ENCODE measurements at places on chromosomes 2 and 18.

GRCh38 chr2:239731422-239731821 is 293.7 kb downstream of the NDUFA10 start:
- no peak for DNase-seq

GRCh38 chr2:235050980-235051351 is 99.1 kb downstream of the SH3BP4 start:
- DNase-seq = peak; percentile 97

DNA sequence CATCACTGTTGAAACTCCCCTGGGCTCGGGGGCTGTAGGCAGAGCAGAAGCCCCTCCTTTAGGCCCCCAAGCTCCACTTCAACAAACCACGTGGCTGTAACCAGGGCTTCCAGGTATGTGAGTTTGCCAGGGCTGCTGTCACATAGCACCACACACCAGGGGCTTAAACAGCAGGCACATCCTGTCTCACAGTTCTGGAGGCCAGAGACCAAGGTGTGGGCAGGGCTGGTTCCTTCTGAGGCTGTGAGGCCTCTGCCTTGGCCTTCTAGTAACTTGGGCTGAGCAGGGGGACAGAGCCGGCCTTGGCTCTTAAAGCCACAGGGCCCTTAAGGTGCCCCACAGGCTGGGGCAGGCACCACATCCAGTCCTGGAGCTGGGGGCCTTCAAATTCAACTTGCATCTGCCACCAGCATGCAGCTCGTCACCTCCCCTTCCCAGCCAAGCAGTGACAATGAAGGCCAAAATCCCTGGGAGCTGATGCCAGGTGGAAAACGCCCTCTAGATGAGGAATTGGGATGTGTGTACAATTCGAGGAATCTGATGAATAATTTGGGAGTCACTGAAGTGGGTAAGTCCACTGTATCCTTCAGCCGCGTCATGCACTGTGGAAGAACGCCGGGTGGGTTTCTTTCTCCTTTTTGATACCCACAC is 104.2 kb upstream of the ODC1 start:
- no peak for DNase-seq

GRCh38 chr18:57116598-57117132 is 30.2 kb upstream of the BOD1L2 start:
- no peak for DNase-seq

GRCh38 chr2:170247333-170247732 is 69.4 kb downstream of the MYO3B start:
- no peak for DNase-seq

DNA sequence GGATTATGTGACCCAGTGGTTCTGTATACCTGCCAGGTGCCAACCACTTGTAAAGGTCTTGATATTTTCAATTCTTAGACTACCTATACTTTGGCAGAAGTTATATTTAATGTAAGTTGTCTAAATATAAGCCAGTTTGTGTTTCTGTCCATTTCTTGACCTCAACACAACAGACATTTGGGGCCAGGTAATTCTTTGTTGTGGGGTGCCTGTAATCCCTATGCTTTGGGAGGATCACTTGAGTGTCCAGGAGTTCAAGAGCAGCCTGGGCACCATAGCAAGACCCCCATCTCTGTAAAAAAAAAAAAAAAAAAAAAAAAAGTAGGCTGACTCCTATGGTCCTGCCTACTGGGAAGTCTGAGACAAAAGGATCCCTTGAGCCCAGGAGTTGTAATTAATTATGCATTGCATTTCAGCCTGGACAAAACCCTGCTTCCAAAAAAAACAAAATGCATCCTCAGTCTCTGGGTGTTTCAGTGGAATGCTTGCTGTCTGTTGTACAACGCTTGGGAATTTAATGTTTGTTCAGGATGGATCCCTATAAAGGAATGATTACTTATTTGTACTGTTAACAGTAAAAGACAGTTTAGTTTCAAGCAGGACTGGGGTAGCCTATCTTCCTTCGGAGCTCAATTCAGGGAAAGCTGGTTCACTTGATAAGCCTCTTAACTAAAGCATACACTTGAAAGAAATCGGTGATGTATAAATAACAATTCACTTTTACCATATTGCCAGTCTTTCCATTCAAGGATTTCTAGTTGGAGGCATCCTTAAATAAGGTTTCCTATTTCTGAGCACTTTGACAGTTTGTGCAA is 3.4 kb downstream of the RPS27A start:
- no peak for DNase-seq

GRCh38 chr2:54166121-54166773 is 50.8 kb downstream of the ACYP2 start:
- DNase-seq = no peak

- DNase-seq = no peak
These were observed 56.6 kb downstream of the UBE2E3 start for GRCh38 chr2:181036848-181037603.

DNA sequence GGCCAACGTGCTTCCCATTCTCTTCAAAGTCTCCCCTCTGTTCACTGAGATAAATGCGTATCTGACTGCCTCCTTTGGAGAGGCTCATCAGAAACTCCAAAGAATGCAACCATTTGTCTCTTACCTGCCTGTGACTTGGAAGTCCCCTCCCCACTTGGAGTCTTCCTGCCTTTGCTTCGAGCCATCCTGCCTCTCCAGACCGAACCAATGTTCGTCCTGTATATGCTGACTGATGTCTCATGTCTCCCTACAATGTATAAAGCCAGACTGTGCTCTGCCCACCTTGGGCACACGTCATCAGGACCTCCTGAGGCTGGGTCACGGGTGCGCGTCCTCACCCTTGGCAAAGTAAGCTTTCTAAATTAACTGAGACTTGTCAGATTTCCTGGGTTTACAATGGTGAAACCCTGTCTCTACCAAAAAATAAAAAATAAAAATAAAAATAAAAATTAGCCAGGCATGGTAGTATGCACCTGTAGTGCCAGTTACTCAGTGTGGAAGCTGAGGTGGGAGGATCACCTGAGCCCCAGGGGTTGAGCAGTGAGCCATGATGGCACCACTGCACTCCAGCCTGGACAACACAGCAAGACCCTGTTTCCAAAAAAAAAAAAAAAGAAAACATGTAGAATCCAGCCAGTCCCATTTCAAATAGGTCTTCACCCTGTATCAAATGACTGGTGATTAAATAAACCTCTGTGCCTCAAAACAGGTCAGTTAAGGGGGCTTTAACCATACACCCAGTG is 29.0 kb downstream of the HDLBP start:
- DNase-seq = no peak

GRCh38 chr2:71578767-71579342 is 125.5 kb downstream of the DYSF start:
- DNase-seq = no peak

DNA sequence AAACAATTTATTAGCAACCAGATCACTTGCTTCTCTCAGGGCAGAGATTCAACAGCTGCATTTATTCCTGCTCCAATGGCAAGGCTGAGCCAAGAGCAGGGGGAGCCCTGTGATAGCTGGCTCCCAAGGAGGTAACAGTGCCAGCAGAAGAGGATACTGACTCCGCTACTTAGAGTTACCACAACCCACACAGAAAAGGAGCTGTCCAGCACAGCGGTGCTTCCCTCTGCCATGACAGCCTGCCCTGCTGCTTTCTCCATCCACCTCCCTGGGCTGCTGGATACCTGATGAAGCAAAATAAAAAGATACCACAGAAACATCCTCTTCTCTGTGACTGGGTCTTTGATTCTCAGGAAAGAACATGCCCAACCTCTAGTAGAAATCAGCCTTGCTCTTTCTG is 467.2 kb downstream of the LRRTM4 start:
- DNase-seq = no peak

- DNase-seq = no peak
These were observed 10.7 kb upstream of the TAF1B start for GRCh38 chr2:9832586-9832985.
